NCI-H1092 treated with DMSO at 0.1 percent for 48 hours (cell line): ENCODE measurements at places on chromosomes 3 and 15.

DNA sequence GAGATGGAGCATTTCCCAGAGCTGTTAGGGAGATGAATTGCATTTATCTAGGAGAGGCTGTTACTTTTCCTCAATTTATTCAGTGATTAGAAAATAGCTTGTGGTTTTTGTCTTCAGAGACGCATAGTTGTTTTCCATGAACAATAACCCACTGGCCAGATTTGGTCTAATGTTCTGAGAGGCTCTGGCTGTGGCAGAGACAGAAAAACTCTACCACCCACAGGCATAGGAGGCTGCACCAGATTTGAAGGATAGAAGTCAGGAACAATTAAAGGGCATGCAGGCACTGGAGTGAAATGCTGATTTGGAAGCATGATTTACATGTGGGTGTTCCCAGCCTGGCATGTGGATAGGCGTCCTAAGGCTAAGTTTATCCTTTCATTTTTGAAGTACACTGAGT lies 143.5 kb downstream of the NFKBIZ start:
- DNase-seq = no peak

DNA sequence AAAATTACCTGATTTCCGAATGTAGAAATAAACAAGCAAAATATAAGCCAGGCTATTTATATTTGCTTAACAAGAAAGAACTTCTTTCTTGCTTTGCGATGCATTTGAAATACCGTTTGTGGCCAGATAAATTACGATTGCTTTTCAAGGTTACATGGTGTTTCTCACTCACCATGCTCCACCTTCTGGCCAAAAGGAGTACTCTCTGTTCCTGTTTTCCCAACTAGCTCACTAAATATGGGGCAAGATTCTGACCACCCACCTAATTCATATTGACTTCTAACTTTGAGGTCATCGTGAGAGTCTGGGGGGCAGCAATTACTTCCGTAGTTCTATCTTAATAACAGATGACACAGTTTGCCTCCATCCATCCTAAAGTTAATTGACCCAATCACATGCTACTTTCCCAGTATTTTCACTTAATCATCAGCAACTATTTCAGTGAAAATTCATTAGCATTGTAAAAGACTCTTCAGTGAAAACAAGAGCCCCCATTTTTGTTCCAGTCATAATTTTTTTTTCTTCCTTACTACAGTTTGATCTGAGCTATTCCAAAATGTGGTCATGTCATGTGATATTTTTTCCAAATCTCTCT lies 25.9 kb downstream of the ACP3 start:
- peak; percentile 59 for DNase-seq

DNA sequence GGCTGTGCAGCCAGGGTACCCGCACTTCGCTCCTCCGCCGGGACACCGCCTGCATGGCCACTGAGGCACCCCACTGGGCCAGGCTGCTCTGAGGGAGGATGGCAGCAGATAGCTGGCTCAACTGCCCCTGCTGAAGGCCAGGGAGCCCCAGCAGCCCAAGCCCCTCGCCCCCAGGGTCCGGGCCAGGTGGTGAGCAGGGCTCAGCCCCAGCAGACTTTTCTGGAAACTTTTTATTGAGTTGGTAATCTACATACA lies 11.5 kb downstream of the PLIN1 start:
- no peak for DNase-seq

- DNase-seq = peak; percentile 34
Observed at GRCh38 chr3:28916713-28917499, 364.0 kb upstream of the RBMS3 start.

- no peak for DNase-seq
Observed at GRCh38 chr15:94665676-94666441, 434.5 kb downstream of the MCTP2 start.

GRCh38 chr15:94359716-94360115 lies 128.4 kb downstream of the MCTP2 start:
- no peak for DNase-seq

DNA sequence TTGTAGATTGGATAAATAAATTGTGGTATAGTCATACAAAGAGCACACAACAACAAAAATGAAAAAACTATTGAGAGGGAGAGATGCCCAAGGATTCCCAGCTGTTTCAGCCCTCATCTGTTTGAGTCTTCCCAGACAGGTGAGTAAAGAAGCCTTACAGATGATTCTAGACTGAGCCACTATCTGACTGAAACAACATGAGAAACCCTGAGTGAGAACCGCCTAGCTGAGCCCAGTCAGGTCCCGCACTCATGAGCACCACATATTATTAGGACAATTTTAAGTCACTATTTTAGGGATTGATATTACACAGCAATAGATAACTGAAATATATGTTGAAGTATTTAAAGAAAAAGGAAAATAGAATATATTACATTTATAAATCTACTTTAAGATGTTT lies 19.0 kb downstream of the POPDC2 start:
- DNase-seq = no peak

GRCh38 chr3:176611703-176612102 lies 585.6 kb downstream of the TBL1XR1 start:
- no peak for DNase-seq

DNA sequence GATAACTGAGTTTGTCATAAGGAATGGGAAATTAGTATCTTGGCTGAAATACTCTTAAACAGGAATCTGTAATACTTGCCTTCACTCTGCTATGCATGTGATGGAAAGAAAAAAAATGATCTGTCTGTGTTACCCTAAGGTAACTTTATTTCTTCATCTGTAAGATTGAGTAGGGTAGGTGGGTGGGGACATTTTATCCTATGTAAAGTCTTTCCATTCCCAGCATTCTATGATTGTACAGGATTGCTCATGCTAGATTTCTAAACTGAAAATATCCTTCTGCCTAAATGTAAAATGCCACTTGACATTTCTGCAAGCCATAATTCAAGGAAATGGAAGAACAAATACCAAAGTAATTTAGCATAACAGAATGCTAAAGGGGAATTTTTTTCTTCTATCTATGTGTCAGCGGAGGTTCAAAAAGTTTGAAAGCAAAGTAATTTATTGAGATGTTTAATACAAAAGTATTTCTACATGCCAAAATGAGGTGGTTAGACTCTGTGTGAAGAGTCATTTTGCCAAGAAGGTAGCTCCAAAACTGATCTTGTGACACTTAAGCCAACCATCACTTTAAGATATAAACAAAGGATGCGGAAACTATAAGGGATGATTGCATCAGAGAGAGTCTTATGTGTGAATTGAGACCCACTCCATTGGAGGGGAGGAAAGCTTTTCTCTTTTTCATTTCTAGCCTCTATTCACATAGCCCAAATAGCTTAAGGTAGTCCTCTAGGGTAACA lies 46.6 kb upstream of the SERPINI2 start:
- no peak for DNase-seq

DNA sequence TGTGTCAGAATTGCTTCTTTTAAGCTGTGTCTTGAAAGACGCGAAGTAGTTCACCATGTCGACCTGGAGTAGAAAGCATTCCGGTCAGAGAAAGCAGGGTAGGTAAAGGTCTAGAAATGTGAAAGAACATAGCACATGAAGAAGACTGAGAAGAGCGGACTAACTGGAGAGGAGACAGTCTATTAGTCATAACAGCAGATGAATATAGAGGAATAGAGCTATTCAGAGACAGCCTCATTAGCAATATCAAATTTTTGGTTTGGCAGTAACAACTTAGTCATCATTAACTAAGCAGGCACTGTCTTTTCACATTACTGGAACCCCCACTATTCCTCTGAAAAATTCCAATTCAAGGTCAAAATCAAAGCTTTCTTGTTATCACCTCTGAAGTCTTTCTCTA lies 678.8 kb downstream of the DIPK2A start:
- no peak for DNase-seq

DNA sequence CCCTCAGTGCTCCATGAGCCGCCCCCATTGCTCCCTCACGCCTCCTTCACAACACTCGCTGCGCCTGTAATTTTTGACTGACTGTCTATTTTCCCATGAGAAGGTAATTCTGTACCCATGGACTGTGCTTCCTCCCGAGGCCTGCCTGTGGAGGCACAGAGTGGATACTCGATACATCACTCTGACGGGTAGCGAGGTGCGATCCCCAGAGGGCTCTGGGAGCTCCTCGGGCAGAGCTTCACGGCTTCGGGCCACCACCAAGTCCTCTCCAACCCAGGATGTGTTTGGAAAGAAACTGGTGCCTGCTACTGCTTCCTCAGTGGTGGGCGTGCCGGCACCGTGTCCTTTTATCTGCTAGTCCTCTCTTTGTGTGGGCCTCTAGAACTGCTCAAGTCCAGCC lies 108.6 kb upstream of the DLG1 start:
- DNase-seq = no peak

- DNase-seq = no peak
Observed at GRCh38 chr3:149203758-149204157, 17.9 kb downstream of the CP start.

DNA sequence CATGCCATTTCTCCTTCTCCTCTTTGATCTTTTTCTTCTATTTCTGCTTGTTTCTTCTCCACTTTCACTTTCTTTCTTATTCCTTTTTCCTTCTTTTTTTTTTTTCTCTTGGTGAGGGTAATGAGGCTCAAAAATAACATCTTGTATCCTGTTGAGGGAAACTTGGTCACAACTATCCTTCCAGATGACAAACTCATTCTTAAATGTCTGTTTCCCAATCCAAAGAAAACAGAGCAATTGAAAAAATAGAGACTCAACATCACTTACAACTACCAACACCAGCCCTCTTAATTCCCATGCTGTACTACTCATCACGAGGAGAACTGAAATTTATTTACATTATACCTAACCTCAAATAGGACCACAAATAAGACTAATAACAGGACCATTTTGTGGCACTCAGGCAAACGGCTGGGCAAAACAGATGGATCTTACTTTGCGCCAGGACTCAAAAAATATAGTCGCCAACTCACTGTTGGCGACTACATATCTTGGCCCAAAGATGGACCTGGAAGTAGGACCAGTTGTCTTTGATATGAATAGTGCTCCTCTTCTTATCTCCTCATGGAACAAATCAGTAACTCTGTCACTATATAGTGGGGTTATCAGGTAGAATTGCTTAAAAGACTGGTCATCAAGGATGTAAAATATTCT lies 343.9 kb downstream of the ZBTB20 start:
- no peak for DNase-seq

DNA sequence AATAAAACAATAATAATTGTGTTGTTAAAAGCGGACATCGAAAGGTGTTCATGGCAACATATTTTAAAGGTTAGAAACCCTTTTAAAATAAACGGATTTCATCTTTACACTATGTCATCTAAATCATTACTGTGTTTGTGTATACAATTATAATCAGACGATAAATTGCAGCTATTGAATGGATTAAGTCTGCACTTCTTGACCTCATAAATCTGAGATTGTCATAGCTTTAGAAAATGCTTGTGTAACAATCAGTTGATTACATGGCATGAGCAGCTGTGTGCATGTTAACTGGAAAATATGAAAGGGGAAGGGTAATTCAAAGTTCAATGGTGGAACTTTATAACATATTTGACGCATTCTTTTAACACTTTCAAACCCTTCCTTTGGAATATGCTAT lies 152.4 kb upstream of the MDFIC2 start:
- no peak for DNase-seq

- DNase-seq = no peak
Observed at GRCh38 chr3:25478964-25479726, 51.1 kb downstream of the RARB start.

DNA sequence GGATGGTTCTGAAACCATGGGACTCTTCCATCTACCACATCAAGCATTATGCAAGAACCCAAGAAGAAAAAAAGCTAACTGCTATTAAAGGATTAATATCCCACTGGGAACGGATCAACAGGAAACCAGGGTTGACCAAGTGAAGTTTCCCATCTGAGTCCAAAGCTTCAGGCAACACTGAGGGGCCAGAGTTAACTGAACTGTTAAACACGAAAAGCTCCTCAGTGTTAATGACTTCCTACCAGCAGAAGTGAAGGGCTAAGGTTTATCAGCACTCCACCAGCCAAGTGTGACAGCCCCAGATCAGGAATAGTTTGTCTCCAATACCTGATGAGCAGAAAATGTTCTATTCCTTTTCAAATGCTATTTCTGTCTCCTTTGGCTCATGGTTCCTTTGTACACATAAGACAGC lies 36.7 kb downstream of the PTPN9 start:
- no peak for DNase-seq

DNA sequence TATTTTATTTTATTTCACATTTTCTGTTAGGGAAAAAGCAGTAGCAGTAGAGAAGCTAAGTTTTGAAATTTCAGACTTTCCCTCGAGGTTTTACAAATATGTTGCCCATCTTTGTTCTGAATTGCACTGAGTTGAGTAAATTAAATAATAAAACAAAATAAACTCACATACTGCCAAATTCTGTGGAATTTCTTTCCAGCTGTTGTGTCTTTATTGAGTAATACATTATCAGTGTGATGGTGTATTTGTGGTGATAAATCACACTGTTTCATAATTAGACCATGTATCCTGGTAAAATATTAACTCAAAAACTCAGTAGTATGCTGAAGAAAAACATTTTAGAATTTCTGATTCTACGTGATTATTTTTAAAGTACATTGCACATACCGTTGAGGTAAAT lies 592.1 kb downstream of the SI start:
- no peak for DNase-seq

DNA sequence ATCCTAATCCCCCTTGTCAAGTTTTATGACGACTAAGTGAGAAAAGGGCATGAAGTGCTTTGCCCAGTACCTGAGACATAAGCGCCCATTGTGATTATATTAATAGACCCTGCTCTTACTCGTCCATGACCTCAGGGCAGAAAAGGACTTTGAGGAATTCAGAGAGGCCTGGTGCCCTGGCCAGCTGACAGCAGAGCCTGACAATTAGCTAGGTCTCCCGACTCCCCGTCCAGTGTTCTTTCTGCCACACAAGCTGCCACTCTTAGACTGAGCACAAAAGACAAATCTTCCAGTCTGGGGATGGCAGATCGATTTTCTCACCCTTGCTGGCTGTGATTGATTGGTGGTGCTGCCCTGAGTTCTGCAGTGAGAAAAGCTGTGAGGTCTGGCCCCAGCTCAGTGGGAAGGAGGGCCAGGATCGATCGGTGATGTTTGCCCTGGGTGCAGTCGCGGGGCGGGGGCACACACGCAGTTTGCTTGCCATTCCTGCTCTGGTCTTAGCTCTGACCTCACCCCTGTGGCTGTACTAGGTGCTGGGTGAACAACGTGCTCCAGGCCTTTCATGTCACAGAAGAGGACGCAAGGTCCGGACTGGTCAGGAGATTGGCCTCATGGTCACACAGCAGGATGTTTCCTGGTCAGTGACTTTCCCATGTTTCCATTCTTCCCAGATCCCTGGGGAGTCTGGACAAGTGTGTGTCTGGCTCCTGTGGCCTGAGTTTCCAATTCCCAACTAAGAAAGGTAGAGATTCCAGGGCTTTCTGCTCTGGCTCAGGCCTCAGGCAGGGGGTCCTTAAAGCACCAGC lies 67.4 kb upstream of the TLE3 start:
- no peak for DNase-seq

DNA sequence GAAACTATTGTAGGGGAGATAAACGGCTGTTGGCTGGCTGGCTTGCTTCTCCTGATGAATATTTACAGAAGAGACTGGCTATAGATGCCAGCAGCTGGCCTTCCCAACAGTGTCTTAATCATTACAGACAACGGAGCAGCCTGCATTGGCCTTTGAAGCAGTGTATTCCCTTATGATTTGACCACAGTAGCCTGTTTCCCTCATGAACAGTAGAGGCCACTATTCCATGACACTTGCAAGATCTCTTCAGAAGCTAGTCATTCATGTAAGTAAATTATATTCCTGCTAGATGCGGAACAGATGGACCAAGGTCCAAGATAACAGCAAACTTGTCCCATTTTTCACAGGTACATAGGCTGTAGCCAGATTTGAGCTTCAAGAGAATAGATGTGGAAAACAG lies 47.3 kb downstream of the TMCO5A start:
- DNase-seq = peak; percentile 32
